ENCODE measurements at places on chromosomes 12 and 14.

- DNase-seq, result no peak
Measured at GRCh38 chr12:110067531-110067930, 19.2 kb upstream of the C12orf76 start.

GRCh38 chr12:56082967-56083366 is 3.0 kb downstream of the ERBB3 start:
- no peak for DNase-seq

- no peak for DNase-seq
Measured at GRCh38 chr14:102419716-102420115, 57.0 kb downstream of the TECPR2 start.

- no peak for DNase-seq
Measured at GRCh38 chr12:75709503-75709902, 198.1 kb upstream of the KRR1 start.

DNA sequence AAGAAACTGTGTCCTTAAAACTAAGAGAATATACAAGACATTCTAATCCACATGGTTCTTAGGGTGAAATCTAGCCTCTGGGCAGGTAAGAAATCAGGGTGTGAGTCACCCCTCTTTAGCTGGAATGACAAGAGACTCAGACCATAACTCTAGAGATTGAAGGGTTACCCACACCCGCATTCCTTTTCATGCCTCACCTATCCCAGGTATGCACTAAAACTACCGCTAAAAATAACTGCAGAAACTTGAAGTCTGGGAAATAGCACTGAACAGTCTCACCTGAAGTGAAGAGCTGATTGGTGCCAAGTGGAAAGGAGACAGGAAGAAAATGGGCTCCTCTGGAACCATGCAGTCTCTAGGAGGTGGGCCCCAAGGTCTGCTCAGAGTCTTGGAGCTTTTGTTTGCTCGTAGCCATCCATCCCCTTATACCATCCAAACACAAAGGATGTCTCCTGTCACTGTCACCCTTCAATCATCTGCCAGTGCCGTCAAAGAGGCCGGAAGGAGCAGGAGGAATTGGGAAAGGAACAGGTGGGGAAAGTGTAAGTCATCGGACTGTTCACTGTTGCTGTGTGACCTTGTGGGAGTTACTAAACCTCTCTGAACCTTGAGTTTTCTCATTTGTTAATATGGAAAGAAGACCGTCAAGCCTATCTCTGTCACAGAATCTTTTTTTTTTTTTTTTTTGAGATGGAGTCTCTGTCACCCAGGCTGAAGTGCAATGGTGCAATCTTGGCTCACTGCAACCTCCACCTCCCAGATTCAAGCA is 22.4 kb downstream of the DDX47 start:
- peak; percentile 96 for DNase-seq

GRCh38 chr14:68510201-68511128 is 282.4 kb downstream of the ZFP36L1 start:
- DNase-seq, result no peak

GRCh38 chr14:90140956-90141316 is 79.1 kb downstream of the KCNK13 start:
- no peak for DNase-seq

GRCh38 chr12:120583478-120584030 is 2.4 kb upstream of the POP5 start:
- DNase-seq, result no peak

DNA sequence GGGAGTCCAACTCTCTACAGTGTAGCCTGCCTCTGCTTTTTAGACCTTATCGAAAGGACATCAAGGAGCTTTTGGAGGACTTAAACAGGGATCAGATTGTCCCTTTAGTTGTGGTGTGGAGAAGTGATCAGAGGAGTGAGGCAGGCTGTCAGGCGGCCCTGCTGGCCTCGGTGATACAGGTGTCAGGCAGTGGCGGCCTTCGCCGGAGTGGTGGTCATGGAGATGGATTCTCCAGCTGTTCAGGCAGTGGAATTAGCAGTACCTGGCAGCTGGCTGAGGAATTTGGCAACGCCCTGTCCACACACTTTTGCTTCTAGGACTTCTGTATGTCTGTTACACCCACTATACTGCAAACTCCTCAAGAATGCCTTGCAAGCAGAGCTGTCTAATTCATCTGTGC is 4.2 kb upstream of the CLMN start:
- no peak for DNase-seq

GRCh38 chr12:60308366-60308991 is 712.6 kb downstream of the SLC16A7 start:
- DNase-seq, result peak; percentile 46

DNA sequence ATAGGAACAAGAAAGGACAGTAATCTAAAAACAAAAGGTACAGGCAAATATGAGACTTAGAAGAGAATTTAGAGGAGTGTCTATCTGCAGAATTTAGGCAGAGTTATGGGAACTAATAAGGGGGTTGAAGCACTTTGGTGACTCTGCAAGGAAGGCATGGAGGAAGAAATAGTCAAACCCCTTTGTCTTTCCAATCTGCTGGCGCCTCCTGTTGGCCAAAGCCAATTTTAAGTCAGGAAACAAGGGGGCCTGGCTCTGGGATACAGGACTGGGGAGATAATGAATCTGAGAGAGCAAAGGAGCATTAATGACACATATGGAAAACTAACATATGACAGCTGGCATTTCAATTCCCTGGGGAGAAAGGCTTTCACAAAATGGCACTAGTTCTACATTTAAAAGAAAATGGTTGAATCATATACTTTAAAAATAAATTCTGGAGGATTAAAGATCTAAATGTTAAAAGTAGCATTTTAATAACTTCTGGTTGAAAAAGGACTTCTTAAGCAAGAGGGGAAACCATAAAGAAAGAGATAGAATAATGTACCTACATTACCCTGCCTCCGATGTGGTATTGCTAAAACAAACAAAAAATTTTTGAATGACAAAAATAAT is 48.5 kb upstream of the CSRP2 start:
- no peak for DNase-seq

DNA sequence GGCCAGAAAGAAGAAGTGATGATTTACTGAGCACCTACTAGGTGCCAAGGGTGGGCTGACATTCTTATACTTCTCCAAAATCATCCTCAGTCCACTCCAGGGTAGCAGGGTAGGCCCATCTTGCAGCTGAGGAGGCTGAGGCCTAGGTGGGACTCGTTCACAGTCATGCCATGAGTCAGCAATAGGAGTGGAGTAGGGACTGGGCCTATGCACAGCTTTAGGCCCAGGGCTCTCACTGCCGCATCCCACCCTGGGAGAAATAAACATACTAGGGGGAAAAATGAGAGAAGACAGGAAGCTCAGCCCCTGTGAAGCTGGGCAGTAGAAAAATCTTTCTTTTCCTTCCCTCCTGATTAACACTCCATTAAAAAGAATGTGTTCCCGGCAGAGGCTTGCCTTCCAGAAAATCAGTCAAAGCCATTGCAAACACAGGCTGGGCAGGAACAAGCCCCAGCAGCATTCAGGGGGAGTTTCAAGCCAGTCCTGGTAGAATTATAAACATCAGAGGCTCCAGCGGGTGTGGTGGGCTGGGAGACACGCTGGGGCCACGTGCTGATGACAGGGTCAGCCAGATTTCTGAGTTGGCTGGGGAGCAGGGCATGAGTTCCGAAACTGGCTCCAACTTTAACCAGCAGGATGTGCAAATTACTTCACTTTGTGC is 1.8 kb downstream of the HSPB8 start:
- no peak for DNase-seq

DNA sequence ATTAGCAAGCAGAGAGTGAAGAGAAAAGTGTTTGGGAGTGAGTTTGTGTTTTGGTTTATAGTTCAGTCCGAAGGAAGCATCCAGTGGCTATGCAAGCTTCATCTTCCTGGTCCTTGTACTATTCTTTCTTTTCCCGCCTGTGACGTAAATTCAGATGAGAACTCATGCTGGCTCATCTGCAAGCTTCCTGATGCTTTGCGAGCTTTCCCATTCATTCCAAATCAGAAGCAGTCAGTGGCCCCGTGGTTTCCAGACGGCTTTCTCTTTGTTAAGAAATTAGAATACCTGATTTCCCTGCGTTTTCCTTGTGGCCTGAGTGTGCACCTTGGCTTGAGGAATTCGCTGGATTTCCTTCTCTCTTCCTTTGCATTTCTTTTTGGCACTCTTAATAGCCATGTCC is 89.5 kb downstream of the TESC start:
- DNase-seq, result no peak

DNA sequence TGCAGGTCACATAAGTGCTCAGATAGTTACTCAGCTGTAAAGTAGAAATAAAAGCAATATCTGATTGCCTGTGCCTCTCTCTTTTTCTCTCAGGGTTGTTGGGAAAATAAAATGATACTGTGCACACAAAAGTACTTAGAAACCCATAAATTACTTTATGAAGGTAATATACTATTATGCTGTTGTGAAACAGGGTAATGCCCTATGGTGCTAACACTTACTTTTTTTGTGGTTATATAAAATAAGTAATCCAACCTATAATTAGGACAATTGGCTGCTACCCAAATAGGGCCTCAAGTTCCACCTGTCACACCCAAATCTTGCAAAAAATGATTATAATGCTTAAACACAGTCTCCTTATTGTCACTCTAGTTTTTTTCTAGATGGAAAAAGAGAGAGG is 50.6 kb downstream of the DAAM1 start:
- DNase-seq, result no peak

DNA sequence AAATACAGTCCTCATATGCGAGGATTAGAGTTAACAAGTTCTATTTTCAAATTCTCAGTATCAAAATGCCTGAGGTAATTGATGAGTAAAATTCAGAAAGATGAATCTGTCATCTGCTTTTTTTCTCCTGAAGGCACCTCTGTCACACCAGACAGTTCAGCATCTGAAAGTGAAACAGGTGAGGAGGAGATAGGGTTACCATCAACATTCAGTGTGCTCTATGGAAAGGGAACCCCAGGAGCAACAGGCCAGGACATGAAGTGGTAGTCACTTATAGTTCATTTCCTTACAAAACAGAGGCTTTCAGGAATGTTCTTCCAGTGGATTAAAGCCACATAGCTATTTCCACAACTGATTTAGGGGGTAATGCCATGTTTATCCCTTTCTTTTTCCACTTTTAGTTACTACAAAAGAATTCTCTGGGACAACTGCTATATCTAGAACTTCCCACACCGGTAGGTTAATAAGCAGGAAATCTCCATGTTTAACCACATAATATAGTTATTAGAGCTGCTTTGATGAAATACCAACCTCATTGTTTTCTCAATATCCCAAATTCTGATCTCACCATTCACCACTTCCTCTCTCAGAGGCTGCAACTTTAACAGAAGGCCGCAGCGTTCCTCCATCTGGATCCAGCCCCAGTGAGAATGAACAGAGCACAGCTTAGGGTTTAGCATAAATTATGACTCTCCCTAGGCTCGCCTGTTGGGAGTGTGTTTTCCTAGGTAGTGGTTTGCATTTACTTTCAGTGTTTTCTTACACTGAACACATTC is 177.0 kb upstream of the CNTN1 start:
- DNase-seq, result peak; percentile 6

GRCh38 chr12:104578453-104578852 is 121.7 kb downstream of the CHST11 start:
- no peak for DNase-seq

GRCh38 chr14:28762955-28763326 is 3.6 kb upstream of the FOXG1 start:
- no peak for DNase-seq

DNA sequence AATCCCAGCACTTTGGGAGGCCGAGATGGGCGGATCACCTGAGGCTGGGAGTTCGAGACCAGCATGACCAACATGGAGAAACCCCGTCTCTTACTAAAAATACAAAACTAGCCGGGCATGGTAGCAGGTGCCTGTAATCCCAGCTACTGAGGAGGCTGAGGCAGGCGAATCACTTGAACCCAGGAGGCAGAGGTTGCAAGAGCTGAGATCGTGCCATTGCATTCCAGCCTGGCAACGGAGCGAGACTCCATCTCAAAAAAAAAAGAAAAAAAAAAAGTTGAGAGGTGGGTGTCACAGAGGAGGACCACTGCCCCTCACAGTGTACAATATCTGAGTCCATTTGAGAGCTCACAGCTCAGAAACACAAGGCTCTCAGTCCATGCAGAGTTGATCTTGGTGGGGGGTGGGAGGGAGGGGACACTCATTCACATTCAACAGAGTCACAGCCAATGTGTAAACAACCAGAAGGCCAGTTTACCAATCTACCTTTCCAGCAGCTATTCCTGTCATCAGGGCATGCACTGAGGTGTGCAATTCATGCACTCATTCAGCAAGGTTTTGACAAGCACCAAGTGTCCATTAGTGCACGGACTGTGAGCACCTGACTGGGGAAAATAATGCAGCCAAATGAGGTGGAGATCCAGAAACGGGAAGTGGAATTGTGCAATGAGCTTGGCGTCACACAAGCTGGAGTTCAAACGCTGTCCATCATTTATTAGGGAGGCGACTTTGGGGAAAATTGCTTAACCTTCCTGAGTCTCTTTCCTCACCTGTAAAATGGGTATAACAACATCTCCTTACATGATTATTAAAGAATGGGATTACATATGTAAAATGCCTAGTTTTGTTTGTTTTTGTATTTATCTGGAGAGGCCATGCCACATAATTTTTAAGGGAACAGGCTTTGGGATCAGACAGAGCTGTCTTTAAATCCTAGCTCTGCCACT is 4.4 kb upstream of the EIF5 start:
- DNase-seq, result no peak

GRCh38 chr12:32921397-32921796 is 24.8 kb upstream of the PKP2 start:
- no peak for DNase-seq

GRCh38 chr12:95553197-95553943 is 2.1 kb upstream of the USP44 start:
- DNase-seq, result no peak

- no peak for DNase-seq
Measured at GRCh38 chr14:91311284-91311662, 66.8 kb upstream of the GPR68 start.

DNA sequence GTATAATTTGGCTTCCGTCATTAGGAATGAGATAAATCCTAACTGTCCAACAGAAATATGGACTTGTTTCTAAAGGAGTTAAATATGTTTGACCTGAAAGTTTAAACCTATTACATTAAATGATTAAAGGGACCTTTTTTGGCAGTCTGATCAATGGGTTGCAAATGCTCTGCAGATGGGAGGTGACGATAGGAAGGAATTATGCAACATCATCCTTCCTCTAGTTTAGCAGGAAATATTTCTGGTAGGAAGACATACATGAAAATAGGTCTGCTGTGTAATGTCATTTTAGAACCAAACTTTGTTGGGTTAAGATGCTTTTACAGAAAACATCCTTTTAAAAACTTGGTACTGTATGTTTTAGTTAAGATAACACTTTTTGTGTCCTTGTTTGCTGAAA is 2.6 kb downstream of the LRRC10 start:
- DNase-seq, result no peak

DNA sequence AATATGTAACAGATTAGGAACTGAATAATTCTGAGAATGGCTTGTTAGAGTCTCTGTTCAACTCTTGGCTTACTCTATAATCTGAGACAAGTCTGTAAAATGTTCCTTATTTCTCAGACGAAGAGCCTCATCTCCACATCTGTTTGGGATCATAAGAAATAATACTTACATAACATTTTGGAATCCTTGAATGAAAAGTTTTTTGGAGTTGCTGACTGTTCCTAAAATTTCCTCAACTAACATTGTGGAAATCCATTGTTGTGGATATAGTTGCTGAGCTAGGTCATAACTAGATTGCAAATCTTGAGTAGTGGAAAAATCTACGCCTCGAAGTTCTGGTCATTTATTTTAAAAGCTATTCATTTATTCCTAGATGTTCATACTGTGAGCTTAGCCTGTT is 402.9 kb downstream of the ZFP36L1 start:
- DNase-seq, result no peak
